ENCODE measurements at places on chromosomes 7 and 10. TPM values are rescaled to one million over a fixed set of nuclear protein-coding genes. Genes with fewer than 3 reads are reported as not detected.

Gene TECTB
- total RNA-seq = not detected

DNA sequence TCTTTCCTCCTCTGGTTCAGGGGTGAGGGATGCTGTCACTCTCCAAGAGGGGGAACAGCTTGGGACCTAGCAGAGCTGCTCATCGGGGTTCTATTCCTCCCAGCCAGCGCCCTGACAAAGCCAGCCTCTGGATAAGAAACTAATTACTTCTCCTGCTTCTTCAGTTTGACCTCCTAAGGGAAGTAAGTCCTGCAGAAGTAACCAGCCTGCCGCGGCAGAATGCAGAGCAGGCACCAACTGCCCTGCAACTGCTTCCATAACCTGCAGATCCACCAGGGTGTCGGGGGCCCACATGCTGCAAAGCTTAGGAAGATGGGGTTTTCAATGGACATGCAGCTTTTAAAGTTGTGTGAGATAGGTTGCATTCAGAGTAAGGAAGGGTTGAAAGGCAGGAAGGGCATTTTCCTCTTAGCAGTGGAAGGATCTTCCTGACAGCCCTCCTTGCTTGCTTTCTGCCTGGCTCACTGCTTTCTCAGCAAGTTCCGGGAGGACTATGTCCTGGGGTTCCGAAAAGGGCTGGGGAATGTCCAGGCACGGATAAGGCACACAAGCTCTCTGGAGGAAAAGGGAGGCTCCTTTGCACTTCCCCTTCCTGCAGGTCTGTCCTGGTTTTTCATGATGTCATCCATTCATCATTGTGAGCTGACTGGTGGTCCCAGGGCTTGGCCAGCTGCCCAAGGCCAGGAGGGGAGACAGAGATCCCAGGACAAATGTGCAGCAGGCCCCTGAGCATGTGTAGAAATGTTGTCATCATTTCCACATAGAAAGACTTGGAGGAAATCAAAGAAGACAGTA is 24.3 kb upstream of the CALU start:
- no peak for DNase-seq

DNA sequence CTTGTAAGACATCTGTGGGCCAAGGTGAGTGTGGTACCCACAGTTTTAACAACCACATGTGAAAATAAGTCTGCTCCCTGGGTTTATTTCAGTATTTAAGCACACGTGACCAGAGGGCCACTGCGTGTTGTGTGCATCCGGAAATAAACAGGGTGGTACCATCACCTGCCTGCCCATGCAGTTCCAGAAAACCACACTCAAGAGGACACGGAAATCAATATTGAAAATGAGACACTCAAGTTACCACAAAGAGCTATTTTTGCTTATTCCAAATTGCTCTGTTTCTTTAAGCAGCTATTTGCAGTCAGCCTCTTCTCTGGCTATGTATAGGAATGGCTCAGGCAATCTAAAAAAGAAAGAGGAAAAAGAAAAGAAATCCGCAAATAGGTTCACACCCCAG is 71.8 kb upstream of the LOXL4 start:
- DNase-seq = no peak

DNA sequence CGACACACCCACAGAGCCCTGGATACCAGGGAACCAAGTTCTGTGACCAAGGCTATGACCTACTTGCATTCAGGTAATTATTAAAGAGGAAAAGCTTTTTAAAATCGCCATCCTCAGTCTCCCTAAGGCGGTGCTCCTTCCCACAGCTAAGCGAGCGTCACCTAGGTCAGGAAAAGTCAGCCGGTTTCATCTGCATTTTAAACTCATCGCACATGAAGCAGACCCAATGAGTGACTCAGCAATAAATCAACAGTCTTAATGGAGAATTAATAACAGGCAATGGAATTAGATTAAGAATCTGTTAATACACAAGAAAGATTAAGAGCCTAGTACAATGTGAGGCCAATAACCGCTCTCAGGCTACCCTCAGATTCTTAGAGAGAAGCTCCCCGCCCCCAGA is 59.2 kb downstream of the HSPA12A start:
- DNase-seq = no peak
